ENCODE measurements at places on chromosomes 5 and 9.

- no peak for DNase-seq
Observed at GRCh38 chr9:86039991-86040860, 59.1 kb downstream of the GOLM1 start.

GRCh38 chr9:37575511-37575914, 667 bp downstream of the FBXO10 start:
- DNase-seq = no peak

DNA sequence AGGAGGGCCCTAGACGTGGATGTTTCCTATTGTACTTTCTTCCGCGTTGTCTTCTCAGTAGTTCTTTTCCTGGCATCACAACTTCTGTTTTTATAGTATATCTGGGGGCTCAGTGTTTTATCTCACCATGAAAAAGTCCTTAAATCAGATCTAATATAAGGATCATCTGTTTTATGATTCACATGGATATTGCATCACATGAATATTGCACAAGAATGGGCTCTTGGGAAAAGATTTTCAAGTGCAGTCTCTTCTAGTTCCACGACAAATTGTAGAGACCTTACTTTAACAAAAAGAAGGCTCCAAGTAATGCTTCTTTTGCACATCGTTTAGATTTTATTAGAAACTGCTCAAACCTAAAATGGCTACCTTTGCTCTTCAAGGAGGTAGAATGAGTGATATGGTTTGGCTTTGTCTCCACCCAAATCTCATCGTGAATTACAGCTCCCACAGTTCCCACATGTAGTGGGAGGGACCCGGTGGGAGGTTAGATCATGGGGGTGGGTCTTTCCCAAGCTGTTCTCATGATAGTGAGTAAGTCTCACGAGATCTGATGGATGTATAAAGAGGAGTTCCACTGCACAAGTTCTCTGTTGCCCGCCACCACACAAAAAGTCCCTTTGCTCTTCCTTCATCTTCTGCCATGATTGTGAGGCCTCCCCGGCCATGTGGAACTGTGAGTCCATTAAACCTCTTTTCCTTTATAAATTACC, 53.7 kb upstream of the FAM120A start:
- no peak for DNase-seq

GRCh38 chr5:135356522-135357318, 42.3 kb downstream of the MACROH2A1 start:
- no peak for DNase-seq

- DNase-seq = peak; percentile 50
Observed at GRCh38 chr5:17316970-17317459, 99.6 kb downstream of the BASP1 start.

- DNase-seq = no peak
Observed at GRCh38 chr5:138386290-138386689, 33.8 kb downstream of the KDM3B start.
